ENCODE measurements at places on chromosomes 2 and 18.

GRCh38 chr18:35324926-35325655 is 19.1 kb downstream of the ZNF24 start:
- no peak for DNase-seq

DNA sequence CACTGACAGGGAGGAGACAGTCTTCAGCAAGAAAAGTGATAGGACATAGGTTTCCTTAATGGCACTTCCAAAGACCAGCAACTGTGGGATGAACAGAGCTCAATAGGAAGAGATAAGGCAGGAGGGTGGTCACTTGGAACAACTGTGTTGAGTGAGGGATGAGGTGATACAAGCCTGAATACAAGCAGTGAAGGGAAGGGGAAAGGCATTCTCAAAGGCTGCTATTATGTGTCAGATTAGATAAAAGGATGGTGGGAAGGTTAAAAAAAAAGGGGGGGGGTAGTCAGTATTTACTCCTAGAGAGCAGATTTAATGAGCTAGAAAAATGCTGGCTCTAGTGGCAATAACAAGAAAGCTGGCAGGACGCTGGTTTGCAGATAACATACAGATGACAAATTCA is 25.7 kb downstream of the CCBE1 start:
- no peak for DNase-seq

DNA sequence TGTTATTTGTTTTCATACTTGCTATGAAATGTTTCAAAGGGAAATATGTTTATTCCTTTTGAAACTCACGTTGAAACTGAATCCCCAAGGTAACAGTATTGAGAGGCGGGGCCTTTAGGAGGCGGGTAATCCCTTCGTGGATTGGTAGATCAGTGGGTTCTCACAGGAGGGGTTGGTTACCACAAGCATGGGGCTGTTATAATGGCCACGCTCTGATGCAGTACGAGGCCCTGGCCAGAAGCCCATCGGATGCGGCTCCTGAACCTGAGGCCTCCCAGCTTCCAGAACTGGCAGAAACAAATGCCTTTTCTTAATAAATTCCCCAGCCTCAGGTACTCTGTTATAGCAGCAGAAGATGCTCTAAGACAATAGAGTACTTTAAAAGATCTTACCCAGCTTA is 135.7 kb downstream of the ASB1 start:
- no peak for DNase-seq

- DNase-seq = no peak
Observed at GRCh38 chr18:28715206-28715605, 538.3 kb upstream of the CDH2 start.

GRCh38 chr2:67877301-67877700 is 185.5 kb downstream of the C1D start:
- no peak for DNase-seq

GRCh38 chr2:65458999-65459398 is 26.6 kb upstream of the SPRED2 start:
- DNase-seq = no peak

GRCh38 chr2:234212534-234212933 is 162.0 kb downstream of the SPP2 start:
- no peak for DNase-seq

DNA sequence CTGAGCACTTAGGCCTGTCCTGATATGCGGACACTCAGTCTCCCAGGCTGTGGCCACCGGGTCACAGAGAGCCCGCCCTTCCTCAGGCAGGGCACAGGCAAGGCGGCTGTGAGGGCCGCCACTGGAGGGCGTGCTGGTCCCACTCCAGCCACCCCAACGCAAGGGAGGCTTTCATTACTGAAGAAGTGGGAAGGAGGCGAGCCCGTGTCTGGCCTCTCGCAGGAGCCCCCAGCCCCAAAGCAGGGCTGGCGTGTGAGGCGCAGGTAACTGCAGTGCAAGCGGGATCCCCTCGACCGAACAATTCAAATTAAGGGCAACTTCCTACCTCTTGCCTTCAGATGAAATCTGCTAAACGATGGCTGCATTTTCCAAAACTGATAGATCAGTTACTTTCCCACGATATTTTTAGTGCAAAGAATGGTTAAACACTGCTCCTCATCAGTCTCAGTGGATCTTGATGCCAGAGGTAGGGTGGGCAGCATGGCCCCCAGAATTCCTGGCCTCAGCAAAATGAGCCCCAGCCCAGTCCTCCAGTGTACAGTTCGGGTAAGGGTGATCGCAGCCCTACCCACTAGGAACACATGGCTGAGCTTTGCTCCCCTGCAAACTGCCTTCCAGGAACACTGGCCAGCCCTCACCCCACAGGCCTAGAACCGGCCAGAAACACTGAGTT is 97.2 kb downstream of the SEPTIN10 start:
- no peak for DNase-seq

GRCh38 chr18:36593001-36593400 is 235.8 kb downstream of the TPGS2 start:
- DNase-seq = no peak

DNA sequence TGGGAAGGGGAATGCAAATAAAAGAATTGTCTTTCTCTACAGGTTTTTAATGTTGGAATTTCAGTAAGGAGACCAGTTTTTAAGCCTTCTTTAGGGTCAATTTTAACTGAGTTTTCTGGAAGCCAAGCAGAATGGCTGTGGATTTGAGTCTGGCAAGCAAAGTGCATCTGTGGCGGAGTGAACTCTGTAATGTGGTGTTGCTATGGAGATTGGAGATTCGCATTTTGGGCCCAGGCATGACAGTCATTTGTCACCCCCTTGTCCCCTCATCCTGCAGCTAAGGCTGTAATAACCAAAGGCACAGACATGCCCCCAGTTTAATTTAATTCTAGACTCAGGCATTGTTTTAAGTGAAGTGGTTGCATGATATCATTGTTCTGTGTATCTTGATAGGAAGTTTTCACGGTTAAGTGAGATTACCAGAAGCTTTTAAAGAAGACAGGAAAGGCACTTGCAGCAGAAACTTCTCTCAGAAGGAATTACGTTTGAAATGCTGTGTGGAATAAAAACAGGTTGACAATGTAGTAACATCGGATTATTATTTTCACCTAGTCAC is 30.6 kb downstream of the ARMC9 start:
- no peak for DNase-seq

- no peak for DNase-seq
Observed at GRCh38 chr2:217199255-217199630, 339.4 kb upstream of the TNP1 start.

DNA sequence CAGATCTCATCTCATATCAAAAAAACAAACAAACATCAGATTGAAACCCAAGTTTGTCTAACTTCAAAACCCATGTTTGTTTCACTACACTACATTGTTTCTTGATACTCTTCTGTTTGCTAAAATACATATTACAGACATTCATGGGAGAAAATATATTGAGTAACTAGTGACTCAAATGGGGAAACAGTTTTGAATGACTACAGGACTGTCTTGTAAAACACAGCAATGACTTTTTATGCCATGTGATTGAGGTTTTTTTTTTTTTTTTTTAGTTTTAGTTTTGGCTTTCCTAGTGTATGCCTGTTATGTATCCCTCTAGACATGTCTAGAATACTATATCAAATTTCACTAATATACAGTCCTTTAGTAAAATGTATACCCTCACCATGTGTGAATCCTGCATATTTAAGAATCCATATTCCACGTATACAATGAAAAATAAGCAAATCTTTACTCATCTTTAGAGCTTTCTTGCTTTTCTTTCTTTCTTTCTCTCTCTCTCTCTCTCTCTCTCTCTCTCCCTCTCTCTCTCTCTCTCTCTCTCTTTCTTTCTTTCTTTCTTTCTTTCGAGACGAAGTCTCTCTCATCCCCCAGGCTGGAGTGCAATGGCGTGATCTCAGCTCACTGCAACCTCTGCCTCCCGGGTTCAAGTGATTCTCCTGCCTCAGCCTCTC is 46.6 kb upstream of the SERTAD2 start:
- DNase-seq = no peak

DNA sequence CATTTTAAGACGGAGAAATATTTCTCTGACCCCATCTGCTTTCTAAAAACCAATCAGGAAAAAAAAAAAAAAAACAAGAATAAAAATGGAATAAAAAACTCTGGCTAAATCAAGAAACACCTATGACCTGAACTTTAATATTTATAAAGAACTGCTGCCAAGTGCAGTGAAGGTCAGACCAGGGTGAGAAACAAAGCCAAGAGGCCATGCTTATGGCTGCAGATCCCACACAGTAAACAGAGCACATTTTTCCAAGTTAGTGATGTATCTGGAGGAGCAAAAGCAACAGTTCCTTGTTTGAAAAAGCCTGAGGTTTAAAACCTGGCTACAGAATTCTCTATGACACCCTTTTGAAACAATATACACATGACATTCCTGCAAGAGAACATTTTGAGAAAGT is 242.3 kb downstream of the SRBD1 start:
- DNase-seq = no peak

DNA sequence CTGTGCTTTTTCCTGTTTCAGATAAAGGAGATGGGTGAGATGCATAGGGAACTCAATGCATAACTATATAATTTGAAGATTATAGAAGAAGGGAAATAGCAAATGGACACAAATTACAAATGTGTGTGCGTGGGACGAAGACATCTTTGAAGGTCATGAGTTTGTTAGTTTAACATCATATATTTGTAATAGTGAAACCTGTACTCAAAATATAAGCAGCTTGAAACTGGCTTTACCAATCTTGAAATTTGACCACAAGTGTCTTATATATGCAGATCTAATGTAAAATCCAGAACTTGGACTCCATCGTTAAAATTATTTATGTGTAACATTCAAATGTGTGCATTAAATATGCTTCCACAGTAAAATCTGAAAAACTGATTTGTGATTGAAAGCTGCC is 16.4 kb upstream of the MSH2 start:
- DNase-seq = no peak

DNA sequence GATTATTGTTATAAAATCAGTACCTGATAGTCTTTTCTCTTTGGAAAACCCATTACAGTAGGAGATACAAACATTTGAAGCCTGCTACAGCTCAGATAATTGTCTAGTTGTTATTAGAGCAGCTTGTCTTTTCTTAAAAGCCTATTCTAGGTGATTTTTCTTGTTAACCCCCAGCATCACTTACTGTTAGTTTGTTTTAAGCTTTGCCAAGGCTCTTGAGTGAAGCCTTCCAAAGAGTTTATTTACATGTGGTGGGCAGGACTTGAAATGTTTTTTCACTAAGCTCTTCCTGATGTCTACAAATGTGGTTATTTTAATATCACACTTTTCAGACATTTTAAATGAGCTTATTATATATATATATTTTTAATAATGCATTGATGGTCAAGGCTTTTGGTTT is 791.3 kb downstream of the PLCL1 start:
- no peak for DNase-seq

DNA sequence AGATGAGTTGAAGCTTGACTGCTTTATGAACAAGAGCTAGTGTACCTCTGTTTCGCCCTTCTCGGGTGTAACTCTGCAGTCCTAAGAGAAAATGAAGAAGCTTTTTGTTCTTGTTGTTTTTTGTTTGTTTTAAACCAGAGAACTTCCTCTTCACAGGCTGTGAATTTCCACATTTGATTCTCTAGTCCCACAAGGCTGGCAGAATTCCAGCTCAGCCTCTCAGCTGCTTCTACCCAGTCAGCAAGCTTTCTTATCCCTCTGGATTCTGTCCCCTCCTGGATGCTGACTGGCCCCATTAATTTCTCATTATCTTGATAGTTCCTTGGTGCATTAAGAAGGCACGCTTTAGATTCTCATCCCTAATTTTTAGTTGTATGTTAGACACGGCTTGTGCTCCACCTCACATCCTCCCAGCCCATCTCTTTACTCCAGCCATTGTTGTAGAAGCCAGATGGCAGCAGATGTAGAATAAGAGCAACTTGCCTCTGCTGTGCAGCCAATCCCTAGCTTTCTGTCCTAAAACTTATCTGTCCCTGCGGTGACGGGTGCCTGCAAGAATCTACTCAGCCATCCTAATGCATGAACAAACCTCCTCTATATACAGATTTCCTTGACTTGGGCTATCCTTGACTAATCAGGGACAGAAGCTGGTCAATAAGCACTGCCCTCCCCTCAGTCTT is 12.3 kb upstream of the RESP18 start:
- no peak for DNase-seq

DNA sequence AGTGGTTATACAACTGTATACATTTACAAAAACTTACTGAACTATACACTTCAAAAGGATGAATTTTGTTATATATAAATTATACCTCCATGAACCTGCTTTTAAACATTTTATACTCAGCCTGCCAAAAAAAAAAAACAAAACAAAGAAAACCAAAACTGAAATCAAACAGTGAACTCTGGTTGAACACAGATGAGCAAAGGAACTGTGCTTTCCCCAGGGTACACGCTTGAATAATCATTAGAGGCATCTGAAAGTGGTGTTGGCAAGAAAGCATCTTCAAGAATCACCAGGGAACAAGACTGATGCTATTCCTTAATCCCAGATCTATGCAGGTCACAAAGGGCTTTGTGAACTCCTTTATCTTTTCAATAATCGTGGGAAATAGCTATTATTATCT is 77.0 kb upstream of the LYPD1 start:
- no peak for DNase-seq

GRCh38 chr2:151623631-151624030 is 110.6 kb downstream of the NEB start:
- DNase-seq = no peak

DNA sequence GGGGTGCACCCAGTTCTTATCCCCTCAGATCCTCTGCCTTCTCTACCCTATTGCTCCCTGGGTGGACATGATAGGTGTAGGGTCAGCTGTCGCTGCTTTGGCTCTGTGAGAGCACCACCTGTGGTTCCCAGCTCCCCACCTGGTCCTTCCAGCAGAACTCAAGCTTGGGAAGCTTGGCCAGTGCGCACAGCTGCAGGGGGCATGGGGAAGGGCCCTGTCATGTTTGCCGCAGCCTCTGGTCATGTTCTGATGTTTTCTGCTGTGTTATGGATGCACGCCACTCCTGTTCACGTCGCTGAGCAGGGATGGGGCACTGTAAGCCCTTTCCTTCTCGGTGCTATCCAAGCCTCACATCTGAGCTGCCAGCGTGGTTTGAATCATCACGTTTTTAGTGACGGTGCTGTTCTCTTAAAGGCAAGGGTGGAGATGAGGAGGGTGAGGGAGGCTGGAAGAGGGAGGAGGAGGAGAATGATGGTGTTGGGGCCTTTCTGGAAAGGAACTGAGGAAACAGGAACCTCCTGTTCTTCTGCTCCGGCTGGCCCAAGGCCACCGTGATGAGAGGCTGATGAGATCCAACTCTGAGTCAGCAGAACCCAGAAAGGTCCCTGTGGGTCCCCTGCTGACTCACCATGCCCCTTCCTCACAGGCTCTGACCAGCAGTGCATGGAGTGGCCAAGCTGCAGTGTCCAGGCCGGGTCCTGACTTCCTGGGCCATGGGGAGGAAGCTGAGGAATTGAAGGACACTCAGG is 78.0 kb downstream of the LIPG start:
- no peak for DNase-seq

DNA sequence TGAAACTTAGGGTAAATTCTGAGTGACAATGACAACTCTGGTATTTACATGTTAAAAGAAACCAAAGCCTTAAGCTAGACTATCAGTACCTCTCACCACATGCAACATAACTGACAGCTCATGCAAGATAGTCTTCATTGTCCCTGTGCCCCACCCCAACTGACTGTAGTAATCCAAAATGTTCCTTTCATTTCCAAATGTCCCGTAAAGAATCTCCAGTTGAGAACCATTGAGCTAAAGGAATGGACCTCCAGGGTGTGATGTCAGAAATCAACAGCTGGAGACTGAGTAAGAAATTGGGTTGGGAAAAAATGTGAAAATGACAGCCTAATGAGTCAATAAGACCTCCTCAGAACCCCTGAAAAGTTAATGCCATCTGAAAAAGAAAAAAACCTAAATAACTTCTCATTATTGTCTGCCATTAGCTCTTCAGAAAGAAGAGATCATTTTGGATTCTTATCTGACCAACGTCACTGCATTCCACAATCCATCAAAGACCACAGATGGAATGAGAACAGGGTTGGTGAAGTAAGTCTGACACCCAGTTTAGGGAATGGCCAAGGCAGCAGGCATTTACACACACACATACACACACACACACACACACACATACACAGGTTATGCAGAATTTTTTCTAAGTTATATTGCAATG is 51.7 kb upstream of the ACVR2A start:
- no peak for DNase-seq
